ENCODE measurements at places on chromosomes 3 and 15. TPM values are rescaled to one million over a fixed set of nuclear protein-coding genes. Genes with fewer than 3 reads are reported as not detected.

Gene SAMD7
- total RNA-seq, result not detected

Gene ASB14
- not detected for total RNA-seq

Gene UBAP1L
- 0.99 TPM for total RNA-seq

Gene SPSB4
- not detected for total RNA-seq

Gene TNFAIP8L3
- 10.7 TPM for total RNA-seq

Gene SEMA3F
- 9.7 TPM for total RNA-seq

Data from fibroblast of lung (primary cell).